ENCODE measurements at places on chromosomes 7 and 10.

DNA sequence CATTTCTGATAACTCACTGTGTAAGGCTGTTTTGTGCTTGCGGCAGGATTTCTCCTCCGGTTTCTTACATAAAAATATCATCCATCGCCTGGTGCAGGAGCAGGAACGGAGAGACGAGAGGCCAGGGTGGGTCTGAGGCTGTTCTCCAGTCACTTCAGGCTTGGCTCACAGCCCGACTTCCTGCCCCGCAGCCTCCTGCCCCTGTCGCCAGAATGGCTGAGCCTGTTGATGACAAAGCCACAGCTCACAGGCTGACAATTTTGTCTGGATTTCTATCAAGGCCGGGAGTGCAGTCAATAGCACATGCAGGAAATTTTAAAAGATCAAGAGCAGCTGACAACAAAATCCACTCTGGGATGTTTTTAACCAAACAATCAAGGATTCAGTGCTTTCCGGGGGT, 229.7 kb upstream of the ZNF32 start:
- DNase-seq = no peak

- DNase-seq = no peak
Measured at GRCh38 chr10:121747163-121747775, 149.0 kb upstream of the FGFR2 start.

GRCh38 chr10:31754803-31755624, 173.6 kb downstream of the ARHGAP12 start:
- DNase-seq = no peak

DNA sequence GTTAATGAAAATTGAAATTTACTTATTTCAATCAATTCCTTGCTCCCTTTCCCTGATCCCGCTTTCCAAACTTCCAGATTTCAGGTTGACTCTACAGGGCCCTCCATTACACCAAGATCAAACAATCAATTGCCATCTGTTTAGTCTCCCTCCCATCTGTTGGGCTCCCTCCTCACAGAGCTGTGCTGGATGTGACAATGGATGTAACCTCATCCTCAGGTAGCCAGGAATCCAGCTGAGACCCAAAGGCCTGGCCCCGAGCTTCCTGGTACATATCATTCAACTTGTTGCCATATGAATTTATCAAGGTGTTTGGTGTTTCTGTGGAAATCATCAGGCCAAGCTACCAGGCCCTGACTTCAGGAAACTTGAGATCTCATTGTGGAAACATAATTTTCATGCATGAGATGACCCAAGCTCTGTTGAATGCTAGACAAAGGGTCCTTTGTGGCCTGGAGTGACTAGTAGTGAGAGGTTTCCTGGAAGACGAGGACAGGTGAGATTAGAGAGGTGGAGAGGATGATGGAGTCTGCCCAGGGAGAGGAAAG, 148.6 kb upstream of the PDE1C start:
- no peak for DNase-seq

Data from memory B cell (primary cell).